ENCODE measurements at places on chromosomes 4 and X.

- DNase-seq = no peak
These were observed 46.6 kb downstream of the TENM3 start for GRCh38 chr4:182289809-182290208.

DNA sequence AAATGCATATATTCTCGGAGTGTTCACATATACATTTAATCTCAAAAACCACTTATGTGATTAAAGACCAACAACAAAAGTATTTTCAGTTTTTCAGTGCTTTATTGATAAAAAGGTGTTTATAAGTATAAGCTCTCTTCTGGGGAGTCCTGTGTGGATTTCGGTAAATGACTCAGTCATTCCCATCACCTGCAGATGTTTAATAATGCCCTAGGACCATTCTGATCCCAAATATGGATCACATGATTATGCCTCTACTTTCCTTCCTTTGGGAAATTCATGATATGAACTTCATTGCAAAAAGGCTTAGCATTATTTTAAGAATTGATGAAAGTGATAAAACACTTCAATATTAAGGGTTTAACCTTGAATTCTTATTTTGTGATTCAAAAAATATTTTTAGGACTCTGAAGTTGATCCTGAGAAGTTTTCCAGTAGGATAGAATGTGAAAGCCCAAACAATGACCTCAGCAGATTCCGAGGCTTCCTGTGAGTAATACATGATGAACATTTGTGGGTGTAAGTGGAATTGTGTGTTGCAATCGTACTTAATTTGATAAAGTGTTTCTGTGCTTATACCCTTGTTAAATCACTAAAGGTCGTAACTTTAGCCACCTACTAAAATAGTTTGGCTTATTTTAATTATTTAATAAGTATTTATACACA, 40.2 kb downstream of the ATP10D start:
- no peak for DNase-seq

- no peak for DNase-seq
These were observed 856.2 kb downstream of the STIM2 start for GRCh38 chr4:27716693-27717430.

GRCh38 chr4:138707746-138708677, 307.6 kb upstream of the NOCT start:
- no peak for DNase-seq

DNA sequence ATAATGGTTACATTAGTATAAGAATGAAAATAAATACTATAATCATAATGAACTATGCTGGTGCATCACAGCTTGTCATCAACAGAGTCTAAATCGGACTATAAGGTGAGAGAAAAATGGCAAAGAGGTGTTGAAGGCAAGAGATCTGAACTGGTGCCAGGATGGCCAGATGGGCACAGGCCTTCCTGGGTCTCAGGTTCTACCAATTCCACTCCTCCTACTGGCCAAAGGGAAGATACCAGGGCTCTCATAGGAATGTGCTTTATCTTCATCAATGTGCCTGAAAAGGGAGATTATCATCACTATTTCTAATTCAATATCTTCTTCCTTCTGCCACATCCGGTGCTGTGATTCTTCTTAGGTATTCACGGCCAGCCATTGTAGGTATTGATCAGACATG, 107.6 kb downstream of the GASK1B start:
- DNase-seq = no peak

- no peak for DNase-seq
These were observed 644.7 kb upstream of the BOD1L1 start for GRCh38 chr4:14272206-14272605.

- no peak for DNase-seq
These were observed 285.8 kb upstream of the TRPC5 start for GRCh38 chrX:112368371-112368770.

DNA sequence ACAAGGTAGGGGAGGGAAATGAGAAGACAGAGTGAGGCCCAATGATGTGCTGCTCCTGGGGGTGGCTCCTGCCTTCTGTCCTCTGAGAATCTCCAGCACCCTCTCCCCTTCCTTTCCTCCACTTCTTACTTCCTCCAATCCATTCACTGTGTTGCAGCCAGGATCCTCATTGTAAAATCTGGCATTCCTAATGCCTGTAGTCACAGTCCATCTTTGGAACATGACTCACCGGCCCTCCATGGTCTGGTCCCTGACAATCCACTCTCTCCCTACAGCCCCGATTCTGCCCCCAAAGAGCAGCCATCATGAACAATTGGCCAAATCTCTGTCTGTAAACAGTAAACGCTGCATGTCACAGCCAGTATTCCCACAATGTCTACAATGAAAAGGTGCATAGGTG, 72.9 kb downstream of the CLNK start:
- no peak for DNase-seq

GRCh38 chr4:3062471-3062870, 11.9 kb downstream of the HTT-AS start:
- DNase-seq = no peak

DNA sequence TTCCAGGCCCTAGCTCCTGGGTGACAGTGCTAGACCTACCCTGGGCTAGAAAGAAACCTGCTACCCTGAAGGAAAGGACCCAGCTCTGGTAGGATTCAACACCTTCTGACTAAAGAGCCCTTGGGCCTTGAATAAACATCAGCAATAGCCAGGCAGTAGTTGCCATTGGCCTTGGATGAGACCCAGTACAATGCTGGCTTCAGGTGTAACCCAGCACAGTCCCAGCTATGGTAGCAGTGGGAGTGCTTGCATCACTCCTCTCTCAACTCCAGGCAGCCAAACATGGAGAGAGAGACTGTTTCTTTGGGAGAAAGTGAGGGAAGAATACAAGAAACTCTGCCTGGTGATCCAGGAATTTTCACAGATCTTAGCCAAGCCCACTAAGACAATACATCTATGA, 73.5 kb upstream of the CXorf66 start:
- no peak for DNase-seq

DNA sequence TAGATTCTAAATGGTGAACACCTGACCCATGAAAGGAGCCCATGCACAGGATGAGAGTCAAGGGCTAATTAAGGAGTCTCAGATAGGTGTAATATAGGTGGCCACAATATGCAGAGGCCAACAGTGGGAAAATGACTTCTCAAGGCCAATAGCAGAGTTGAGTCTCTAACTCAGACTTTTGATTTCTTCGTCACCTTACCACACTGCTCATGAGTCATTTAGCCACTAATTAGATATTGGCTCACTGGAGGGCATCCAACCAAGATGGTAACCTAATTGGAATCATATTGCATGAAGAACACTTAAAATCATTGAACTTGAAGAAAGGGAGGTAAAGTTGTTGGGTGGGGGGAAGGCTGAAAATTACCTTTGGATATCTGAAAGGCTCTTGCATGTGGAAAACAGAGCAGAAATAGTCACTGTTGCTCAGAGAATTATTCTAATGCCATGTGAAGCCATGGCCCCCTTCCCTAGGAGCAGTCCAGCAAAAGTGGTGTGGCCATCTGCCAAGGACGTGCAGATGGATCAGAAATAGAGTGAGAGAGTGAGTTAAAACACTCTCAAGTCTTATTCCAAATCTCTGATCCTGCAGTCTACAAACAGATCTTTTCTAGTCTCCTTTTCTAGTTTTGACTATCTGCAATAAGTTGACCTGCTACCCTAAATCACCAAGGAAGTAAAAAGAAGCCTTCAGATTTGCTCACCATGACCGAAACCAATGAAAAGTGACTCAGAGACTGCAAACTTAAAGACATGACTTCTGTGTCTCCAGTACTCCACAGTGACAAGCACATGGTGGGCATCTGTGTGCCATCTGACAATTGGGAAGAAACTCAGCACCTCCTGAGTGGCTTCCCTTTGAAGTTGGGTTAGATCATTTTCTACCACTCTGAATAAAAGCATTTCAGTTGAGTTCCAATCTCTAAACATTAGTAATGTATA, 93.9 kb upstream of the C1QTNF7 start:
- DNase-seq = no peak

GRCh38 chr4:157983300-157983699, 189.5 kb downstream of the GASK1B start:
- DNase-seq = no peak

GRCh38 chr4:114312338-114312737, 286.3 kb upstream of the UGT8 start:
- no peak for DNase-seq

- no peak for DNase-seq
These were observed 31.5 kb downstream of the BLOC1S4 start for GRCh38 chr4:6747294-6748051.

DNA sequence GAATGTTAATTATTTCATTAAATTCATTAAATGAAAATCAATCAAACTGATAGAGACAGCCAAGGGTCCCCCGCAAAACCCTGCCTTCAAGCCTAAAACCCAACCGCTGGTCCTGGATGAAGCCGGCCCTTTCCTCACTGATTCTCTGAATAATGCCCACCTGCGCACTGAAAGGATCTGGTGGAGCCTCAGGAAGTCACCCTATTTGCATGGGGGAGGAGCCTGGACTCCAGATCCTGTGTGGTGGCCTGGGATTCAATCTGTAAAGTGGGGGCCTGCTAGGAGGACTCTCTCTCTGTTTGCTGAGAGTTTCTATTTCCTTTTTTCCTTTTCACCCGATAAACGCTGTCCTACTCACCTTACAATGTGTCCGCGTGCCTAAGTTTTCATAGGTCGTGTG, 97.9 kb upstream of the ADAMTS3 start:
- DNase-seq = no peak

DNA sequence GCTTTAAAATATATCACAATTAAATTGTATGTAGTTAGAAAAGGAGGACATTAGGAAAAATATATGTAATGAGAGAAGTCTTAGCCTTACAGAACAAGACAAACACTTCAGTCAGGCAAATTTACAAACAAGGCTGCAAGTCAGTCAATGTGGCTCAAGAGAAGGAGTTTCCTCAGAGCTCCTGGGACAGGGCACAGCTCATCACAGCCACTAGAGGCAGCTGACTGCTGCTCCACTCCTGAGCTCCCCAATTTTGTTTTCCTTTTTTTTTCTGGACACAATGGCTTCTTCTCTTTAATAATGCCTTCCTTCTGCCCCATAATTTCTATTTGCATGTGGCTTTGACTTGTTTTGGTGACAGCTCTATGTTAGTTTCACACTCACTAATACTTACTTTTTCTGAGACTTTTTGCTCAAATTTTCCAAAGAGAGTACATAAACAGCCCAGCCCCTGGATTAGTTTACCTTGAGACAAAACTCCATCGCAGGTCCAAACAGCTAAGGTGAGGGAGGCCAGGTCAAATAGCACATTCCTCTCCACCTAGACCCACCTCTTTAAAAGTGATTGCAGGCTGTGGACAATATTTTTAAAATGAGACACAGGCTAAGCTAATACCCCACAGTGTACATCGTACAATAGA, 850.4 kb upstream of the FRG1 start:
- DNase-seq = no peak

DNA sequence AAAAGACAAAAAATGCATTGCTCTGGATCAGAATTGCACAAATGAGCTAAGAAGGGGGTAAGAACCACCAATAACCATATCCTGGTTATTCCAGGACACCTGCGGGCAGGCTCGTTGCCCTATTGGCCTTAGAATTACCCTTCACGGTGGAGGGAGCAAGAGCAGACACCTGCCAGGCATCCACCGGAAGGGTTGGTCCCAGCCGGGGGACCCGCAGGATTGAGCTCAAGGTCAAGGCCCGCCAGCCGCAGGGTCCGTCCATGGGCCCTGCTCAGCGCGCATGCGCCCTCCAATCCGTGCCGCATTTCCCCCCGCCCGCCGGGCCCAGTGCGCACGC, 575 bp downstream of the SLC25A6 start:
- no peak for DNase-seq

GRCh38 chr4:126956184-126956897, 676.4 kb upstream of the INTU start:
- DNase-seq = no peak

DNA sequence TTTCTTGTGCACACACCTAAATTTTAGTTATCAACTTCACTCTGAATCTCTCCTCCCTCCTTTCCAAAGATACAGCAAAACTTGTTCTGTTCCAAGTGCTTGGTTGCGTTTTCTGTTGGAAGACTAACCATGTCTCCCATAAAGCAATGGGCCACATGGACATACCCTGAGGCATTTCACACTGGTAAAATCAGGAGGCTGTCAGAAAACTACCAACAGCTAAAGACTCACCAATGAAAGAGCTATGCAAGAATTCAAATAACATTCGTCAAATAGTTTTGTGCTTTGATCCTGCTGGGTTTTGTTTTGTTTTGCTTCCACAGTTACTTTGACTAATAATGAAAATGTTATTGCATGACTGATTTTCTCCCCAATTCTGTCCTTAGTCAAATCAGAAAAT, 46.0 kb downstream of the PHEX start:
- DNase-seq = no peak

DNA sequence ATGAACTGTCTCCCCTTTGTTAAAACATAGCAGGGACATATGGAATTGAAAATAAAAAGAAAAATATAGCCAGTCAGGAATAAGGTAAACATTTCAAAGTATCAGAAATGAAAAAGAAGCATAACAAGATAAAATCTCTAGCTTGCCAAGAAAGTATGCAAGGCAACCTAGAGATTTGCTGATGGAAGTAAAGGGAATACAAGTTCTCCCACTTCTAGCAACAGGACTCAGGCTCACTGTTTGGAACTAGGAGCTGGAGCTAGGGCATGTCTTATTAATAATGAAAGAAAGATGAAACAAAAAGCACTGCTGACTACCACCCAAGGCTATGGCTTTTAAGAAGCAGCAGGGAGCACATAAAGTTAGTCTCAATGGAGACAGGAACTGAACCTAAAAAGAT, 18.2 kb downstream of the ANKRD50 start:
- no peak for DNase-seq

DNA sequence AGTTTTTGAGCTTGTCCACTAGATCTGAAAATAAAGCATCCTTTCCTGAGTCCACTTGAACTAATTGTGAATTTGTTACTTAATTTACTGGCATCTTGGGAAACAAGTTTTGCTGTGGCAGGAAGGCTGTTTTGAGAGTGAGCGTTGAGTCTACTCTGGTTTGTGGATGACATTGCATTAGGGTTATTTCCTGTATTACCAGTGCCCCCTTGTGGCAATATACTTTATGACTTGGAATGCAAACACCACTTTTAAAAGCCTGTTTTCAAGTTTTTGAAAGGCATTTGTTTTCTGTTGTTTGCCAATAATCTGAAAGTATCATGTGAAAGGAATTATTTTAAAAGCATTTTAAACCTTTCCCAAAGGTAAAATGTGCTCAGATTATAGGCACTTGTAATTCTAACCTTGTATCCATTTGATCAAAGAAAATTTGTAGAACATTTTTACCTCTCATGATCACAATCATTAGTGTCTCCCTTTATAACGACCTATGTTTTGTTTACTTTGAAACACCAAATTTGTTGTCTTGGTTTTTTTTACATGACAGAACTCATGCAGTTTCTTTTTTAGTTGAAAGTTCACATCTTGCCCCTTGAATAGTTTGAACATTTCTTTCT, 18.0 kb upstream of the CYP2U1 start:
- no peak for DNase-seq

DNA sequence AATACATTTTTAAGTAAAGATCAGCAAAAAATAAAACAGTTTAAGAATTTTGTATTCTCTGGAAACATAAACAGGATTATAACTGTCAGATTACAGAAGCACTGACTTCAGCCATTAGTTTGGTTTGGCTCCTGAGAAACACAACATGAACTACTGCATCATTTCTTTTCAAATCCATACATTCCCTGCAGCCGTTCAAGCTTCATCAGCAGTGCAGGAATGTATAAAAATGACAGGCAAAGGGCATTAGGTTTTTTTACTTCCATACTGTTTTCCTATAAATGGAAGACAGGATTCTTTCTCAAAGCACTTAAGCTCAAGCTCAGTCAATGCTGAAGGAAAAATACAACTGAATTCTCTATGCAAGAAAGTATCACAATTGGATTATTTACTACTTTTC, 4.2 kb upstream of the MAB21L2 start:
- DNase-seq = no peak

- DNase-seq = no peak
These were observed 41.4 kb downstream of the PABPC4L start for GRCh38 chr4:134160211-134160610.

Data from stimulated activated CD8-positive, alpha-beta memory T cell treated with anti-CD3 and anti-CD28 coated beads, Interleukin-7, amount 100 ng/mL, for 1 hour (primary cell).